ENCODE measurements at places on chromosomes 7 and 10.
A peak's percentile ranks its signal among the peaks of the same experiment; 100 is the strongest.

DNA sequence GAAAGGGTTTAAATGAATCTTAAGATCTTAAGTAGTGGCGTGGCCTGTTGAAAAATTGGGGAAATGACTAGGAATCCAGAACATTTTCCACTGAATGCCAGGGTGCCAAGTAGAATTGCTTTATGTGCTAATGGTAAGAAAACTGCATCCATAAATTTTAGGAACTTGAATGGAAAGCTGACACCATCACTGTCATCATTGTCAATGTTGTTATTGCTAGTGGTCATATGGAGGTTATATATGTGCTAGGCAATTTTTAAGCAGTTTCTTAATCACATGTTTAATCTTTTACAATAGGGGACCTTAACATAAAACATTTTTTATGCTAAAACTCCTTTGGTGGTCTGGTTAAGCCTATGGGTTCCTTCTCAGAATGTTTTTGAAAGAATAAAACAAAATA, 13.1 kb downstream of the MARCHF5 start:
- DNase-seq = no peak

GRCh38 chr10:77138541-77138940, 499.1 kb downstream of the KCNMA1 start:
- no peak for DNase-seq

- DNase-seq = no peak
These were observed 59.6 kb downstream of the CARD11 start for GRCh38 chr7:2984091-2984490.

DNA sequence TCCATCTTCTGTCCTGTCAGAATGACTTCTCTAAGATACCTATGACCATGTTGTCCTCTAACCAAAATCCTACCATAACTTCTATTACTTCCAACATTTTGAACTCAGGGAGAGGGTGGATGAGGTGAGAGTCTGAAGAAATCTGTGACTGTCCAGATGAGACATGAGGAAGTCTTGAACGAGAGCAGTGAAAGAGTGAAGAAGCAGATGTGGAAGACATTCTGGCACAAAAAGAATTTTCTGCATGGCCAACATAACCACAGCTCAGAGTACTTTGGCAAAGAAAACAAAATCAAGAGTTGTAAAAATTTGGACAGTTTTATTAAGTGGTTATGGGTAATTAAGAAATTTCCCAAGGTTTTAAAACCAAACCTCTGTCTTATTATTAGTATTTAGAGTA, 141.6 kb downstream of the CPEB3 start:
- no peak for DNase-seq

DNA sequence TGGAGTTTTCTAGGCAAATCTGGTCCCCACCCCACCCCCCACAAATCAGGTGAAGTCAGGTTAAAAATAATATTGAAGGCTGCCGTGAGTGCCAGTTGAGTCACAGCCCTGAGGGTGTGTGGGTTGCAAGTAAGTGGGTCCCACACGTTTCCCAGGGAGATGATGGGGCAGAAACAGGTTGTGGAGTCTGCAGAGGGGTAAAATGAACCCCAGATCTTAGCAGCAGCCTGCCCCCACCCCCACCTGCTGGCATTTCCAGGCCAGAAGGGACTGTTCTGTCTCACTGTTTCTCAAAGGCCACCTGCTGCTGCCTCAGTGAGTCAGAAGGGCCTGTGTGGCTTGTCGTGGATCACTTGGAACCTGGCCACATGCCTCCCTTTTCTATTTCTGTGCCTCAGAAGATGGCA, 59.8 kb upstream of the SMNDC1 start:
- DNase-seq = no peak

DNA sequence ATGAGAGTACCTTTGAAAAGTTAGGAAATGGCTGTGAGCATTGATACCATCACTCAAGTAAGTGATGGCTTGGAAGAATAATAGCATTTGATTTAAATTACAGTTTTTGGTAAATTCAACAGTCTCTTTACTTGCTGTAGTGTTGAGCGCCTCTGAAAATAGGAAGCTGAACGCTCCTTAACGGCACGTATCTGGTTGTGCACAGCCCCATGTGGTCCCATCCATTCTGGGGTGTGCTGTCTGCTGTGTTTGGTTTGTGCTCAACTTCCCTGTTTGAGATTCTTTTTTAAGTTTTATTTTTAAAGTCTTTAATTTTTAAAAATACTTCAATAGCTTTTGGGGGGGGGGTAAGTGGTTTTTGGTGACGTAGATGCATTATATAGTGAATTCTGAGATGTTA, 51.5 kb downstream of the DNAJB6 start:
- DNase-seq = no peak

DNA sequence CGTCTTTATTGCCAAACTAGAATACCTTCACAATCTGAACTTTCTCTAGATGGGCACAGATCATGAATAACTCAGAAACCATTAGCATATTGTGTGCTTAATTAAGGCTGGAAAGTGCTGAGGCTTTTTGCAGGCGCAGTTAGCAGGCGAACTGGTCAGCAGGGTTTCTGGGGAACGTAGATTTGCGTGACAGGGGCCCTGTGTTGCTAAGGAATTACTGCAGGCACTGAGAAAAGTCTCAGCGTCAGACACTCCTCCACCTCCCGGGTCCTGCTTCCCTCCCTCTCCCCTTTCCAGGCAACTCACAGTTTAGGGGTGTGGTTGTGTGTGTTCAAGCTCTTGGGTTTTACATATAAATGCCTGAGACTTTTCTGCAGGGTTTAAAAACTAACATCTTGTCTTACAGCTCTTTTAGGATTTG, 2.2 kb downstream of the MAP3K8 start:
- DNase-seq = no peak

DNA sequence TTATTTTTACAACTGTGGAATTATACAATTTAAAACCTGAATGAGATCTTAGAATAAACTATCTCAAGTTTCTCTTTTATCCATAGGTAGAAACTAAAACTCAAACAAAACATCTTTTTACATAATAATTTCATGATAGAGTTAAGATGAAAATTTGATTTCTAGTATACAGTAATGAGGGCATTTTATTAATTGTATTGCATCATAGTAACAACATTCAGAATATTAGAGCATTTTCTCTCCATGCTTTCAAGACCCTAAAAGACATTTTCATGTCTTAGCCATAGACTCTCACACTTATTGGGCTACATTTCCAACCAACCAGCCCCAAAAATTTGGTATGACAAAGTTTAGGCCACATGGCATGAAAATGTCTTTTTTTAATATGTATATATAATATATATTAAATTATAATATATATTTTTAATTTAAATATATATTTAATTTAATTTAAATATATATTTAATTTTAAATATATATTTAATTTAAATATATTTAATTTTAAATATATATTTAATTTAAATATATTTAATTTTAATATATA, 195.7 kb upstream of the STEAP1 start:
- DNase-seq = no peak

DNA sequence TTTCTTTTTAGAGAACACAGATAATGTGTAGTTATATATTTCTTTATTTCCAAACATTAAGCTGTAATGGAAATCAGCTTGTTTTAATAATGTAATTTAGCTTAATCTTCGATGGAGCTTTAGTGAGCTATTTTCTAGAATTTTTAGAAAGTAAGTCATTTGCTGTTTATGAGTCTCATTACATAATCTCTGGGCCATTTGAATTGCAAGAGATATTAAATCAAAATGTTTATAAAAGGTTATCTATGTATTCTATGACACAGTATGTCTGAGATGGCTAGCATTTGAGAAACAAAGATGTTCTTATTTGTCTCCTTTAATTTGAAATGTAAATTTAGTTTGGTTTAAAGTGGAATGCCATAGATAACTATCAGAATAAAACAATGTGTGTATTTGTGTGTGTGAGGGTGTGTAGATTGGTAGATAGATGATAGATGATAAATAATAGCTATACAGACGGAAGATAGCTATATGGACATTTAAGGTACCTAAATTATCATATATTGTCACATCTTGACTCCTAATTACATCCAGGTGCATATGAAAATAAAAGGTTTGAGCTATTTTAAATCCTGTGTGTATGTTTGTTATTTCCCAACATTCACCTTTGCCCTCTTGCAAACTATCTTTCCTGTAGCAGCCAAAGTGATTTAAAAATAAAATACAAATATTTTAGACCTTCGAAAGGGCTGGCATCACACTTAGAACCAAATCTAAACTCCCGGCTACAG, 478.0 kb upstream of the KLF6 start:
- no peak for DNase-seq

- DNase-seq = peak; percentile 51
These were observed at the start of the genes ACTR3C and LRRC61 for GRCh38 chr7:150322833-150323681. TSS of gene ACTR3C (minus strand) at chr7:150323545. CDS start at chr7:150295296, 28,249 bp downstream. TSS of gene LRRC61 (plus strand) at chr7:150323355. CDS start at chr7:150336862, 13,507 bp downstream.

DNA sequence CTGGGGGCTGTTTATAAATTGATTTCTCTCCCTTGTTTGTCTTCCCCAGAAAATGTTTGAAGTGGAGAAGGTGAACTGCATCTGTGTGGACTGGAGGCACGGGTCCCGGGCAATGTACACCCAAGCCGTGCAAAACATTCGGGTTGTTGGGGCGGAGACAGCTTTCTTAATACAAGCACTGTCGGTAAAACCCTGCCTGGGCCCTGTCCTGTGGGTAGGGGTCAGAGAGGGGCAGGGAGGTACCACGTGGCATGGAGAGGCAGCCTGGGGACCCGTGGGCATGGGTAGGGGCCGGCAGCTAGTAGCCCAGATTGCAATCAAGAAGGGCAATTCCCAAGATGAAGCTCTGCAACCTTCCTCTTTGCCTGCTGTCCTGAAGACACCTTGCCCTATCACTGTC, 6.1 kb downstream of the PNLIPRP2 start:
- DNase-seq = no peak

DNA sequence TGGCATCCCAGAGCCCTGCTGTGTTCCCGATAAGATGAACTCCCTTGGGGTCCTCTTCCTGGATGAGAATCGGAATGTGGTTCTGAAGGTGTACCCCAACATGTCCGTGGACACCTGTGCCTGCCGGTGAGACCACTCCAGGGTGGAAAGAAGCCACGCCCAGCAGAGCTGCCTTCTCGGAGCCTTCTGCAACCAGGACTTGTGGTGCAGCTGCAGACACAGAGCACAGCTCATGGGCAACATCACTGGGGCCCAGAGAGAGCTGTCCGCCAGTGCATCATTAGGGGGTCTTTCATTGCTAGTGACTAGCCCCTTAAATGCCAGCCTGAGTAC, 9.6 kb upstream of the GDF2 start:
- DNase-seq = no peak

DNA sequence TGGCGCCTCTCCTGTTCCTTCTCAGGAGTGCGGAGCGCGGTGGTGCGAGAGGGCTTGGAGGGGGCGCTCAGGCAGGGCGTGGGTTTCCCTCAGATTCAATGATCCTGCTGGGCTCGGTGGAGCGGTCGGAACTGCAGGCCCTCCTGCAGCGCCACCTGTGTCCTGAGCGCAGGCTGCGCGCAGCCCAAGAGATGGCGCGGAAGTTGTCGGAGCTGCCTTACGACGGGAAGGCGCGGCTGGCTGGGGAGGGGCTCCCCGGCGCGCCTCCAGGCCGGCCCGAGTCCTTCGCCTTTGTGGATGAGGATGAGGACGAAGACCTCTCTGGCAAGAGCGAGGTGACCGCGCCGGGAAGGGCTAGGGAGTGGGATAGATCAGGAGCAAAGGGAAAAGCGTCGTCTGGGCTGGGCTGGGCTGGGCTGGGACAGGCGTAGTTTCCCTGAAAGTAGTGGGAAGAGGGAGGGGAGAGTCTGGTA, 17.0 kb downstream of the FAM131B start:
- DNase-seq = peak; percentile 50

- no peak for DNase-seq
These were observed 101.9 kb downstream of the LRRN3 start for GRCh38 chr7:111192614-111193413.

- no peak for DNase-seq
These were observed 51.7 kb upstream of the LEP start for GRCh38 chr7:128189231-128189930.

- DNase-seq = no peak
These were observed 179.0 kb upstream of the ADO start for GRCh38 chr10:62625484-62625883.

DNA sequence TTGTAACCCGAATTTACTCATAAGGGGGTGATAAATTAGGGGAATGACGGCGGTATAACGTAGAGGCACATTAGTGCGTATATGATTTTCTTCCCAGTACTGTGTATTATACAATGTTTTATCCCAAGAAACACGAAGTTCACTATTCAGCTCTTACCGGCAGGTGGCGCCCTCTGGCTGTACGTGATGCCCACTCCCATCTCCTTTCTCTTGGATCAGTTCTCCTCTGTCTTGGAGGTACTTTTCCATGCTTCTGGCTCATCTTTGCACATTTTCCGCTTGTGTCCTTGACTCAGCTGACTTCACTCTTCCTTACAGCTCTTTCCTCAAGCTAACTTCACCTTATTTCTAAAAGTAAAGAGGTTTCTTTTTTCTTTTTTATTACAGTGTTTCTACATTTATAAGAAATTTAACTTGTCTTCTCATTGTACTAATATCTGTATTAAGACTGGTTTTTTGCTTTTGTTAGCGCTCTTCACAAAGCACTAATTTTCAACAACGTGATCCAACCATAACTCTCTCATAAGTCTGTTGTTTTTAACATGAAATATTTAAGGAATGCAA, 21.3 kb downstream of the TMEM176B start:
- DNase-seq = peak; percentile 38

DNA sequence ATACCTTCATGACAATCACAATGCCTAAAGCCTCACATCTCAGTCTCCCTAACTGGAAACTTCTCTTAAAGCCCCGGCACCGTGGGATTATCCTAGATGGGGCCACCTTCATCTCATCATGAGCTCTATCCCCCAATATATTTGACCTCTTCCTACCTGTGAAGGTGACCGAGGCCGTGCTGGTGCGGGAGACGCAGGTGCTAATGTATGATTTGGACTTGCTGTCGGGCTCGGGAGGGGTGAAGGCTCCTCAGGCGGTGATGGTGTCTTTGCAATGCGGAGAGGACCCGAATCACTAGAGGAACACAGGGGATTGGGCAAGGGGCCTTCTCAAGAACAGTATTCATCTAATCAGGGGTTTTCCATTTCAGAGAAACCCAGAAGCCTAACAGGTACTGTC, 168.4 kb downstream of the AMPH start:
- no peak for DNase-seq

- DNase-seq = no peak
These were observed 87.9 kb downstream of the KIAA1549 start for GRCh38 chr7:138893258-138893657.

DNA sequence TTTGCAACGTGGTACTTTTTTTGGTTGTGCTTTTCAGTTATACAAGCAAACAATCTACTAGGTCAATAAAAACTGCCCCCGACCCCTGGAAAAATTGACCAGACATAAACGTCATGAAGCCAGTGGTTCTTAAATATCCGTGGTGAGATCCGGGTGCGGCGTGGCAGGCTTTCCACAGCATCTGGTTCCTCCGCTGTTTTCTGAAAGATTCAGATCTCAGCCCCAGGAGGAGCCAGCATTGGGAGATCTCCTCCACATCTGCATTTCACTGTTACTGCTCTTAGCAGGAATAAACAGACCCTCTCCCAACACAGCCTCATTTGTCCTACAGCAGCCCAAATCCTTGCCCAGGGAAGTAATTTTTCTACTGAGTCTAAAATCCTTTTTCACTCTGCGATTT, 664.3 kb upstream of the FOXK1 start:
- DNase-seq = no peak

- no peak for DNase-seq
These were observed 3.0 kb upstream of the ABHD11 start for GRCh38 chr7:73741600-73741999.
